ENCODE measurements at places on chromosomes 3 and 15. TPM values are rescaled to one million over a fixed set of nuclear protein-coding genes. Genes with fewer than 3 reads are reported as not detected.

CCR4 gene
- 0.10 TPM for total RNA-seq

ETV5 gene
- total RNA-seq = 8.0 TPM

NPRL2 gene
- total RNA-seq = 17.7 TPM

HRG gene
- not detected for total RNA-seq

SLTM gene
- total RNA-seq = 63.6 TPM

DGKG gene
- total RNA-seq = 12.1 TPM

RBM6 gene
- total RNA-seq = 29.8 TPM

GRCh38 chr15:31474059-31474868 lies 147.6 kb downstream of the KLF13 start:
- no peak for DNase-seq

DNA sequence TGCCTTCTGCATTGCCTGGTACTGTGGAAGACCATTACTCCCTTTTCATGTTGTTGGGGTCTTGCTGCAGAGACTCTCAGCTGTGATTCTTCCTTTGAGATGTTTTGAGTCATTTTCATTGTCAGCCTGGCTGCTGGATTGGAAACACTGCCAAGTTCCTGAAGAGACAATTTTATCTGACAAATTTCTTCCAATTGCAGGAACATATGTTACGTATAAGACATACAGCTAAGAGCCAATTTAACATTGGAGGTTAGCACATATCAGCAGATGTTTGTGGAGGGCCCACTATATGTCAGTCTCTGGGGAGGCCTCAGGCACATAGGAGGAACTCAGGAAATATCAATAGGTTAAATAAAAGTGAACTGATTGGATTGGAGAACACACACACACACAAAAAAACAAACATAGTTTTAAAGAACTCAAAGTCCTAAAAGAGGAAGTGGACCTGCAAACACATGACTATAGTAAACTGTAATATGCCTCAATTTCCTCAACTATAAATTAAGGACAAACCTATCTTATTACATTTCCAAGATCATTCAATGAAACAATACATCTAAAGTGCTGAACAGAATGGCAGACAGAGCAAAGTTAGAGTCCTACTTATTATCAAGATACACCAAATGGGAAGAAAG lies 172.3 kb downstream of the MYRIP start:
- DNase-seq = no peak

GRCh38 chr15:42046597-42046996 lies 25.8 kb upstream of the PLA2G4E start:
- no peak for DNase-seq

- no peak for DNase-seq
These were observed 90.0 kb downstream of the APBA2 start for GRCh38 chr15:28975766-28976179.

DNA sequence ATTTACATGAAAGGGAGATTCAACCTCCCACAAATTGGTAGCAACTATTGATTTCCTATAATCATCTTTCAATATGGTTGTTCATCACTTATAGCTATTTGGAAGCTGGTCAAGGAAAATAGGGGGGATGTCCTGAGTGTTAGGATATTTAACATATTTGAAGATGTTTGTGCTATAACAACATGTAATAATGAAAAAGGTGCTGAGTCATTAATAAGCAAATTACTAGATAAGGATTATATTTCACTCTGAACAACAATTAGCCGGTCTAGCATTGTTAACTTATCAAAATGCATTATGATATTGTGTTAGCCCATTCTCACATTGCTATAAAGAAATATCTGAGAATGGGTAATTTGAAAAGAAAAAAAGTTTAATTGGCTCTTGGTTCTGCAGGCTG lies 225.8 kb upstream of the ARPP21 start:
- no peak for DNase-seq

DNA sequence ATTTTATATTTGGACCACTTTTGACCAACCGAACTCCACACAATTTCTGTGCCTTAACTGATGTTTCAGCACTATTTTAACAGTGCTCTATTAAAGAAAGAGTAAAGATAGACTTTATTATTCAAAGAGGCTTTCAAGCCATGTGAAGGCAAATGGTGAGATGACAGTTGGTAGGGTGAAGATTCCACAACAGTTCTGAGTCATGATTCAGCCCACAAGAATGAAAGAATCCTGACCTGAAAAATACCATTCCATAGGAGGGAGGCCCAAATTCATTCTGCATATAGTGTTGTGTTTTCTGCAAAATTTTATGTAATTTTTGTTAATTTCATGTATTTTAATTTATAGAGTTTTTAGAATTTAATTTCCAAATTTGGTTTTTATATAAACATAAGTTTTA lies 135.6 kb upstream of the STAC start:
- DNase-seq = no peak

DNA sequence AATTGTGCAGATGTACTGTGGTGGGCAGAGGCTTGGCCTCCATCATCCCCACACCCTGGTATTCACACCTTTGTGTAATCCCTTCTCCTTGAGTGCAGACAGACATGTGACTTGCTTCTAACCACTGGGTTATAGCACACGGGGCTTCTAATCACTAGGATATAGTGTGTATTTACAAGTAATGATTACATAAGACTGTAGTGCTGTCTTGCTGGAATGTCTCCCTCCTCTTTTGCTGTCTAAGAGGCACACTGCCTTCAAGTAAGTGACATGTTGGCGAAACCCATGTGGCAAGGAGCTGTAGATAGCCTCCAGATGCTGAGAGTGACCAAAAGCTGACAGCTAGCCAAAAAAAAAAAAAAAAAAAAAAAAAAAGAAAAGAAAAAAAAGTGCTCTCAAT lies 542.7 kb upstream of the MDFIC2 start:
- DNase-seq = no peak

- DNase-seq = no peak
These were observed 45.4 kb downstream of the LIPC start for GRCh38 chr15:58477170-58477569.

DNA sequence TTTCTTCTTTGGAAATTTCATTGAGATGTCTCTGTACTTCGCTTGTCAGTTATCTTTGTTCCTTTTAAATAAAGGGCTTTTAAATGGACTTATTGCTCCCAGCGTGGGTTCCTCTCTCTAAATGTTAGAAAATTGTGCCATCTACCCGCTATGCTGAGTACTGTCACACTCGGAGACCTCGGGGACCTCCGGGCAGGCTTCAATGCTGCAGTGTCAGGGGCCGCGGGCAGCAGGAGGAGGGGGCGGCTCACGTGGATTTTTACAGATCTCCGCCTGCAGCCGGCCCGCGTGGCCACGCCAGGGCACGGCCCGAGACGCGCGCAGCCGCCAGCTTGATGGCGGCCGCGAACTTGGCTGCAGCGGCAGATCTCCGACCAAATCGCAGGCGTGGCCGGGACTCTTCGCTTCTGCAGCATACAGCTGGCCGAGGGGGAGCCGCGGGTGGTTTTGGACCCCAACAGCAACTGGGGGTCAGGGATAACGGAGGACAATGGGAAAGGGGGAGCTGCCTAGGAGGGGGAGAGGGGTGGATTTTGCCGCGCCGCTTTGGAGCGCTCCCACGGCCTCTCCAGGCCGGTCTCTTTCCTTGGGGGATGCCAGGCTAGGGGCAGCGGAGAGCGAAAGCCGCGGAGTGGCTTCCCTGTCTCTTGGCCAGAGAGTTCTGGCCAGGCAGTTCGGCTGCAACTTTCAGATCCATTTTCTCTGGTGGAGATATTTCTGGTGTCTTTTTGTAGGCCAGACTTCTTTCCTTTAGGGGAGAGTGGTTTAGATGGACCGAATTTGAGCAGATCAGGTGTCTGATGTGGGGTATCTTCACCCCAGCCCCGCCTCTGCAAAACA lies 15.3 kb downstream of the NR2F2 start:
- peak; percentile 89 for DNase-seq

DNA sequence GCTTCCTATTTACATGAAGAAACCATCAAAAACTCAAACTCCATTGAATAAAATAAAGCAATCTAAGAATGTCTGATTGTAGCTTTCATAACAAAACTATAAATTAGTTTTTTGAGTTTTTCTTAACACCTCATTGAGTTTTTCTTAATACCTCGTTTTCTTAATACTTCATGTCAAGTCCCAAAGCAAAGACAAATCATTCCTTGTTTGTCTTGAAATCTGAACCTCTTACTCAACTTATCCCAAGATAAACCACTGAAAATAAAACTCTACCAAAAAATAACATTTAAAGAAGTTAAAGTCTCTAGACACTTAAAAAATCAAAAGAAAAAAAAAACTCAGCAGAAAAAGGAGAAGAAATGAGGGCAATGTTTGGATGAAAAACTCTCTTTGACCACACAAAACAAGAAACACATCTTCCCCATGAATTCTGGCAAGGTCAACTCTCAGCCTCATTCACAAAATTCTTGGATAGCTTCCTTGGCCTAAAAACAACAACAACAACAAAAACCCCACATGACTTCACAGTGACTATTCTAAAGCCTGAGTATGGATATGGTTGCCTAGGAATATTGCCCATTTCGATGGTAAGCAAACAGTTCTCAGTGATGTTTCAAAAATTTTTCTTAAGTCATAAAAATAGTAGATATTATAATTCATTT lies 38.2 kb downstream of the TMCC1 start:
- no peak for DNase-seq

GRCh38 chr3:27625864-27626263 lies 96.3 kb downstream of the EOMES start:
- DNase-seq = no peak
